ENCODE measurements at places on chromosomes 4 and X. TPM values are rescaled to one million over a fixed set of nuclear protein-coding genes. Genes with fewer than 3 reads are reported as not detected.
A peak's percentile ranks its signal among the peaks of the same experiment; 100 is the strongest.

USP27X gene
- 4.1 TPM for total RNA-seq

ARHGAP6 gene
- 5.0 TPM for total RNA-seq

CT55 gene
- total RNA-seq, result not detected

DCAF8L2 gene
- total RNA-seq, result not detected

DNA sequence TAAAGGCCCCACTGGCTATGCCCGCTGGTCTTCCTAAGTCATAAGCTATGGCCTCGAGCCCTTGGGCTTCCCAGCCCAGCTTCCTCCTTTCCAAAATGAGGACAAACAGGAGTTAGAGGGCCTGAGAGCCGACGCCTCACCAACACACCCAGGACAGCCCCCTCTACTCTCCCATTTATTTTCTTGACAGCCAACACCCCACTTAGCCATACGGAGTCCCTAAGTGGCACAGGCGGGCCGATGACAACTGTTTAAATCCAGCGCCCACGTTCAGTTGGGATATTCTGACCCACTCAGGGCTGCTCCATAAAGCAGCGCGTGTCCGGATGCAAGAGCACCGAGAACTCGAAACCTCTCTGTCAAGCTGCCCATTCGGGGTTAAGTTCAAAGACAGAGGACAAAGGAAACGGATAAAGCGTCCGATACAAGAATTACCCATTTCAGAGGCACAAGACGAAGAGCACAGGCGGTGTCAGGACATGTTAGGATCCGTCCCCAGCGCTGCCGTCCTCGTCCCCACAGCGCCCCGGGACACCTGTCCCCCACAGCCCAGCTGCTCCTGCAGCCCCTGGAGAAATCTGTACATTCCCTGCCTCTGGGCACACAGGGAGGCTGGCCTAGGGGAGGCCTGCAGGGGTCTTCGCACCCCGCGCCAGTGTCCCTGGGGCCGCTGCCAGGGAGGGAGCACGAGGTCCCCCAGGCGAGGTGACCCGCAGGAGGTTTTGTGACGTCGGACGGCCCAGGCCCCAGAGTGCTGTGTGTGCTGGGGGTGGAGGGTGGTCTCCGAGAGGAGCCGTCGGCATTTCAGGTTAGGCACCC lies 1.2 kb downstream of the PRKX start:
- H3K27me3 ChIP-seq, result no peaks in the 10 kb centered on the region
- no peaks in the 10 kb centered on the region for H3K36me3 ChIP-seq
- peaks cover 11% of the 10 kb centered on the region for H3K4me1 ChIP-seq
- peak; percentile 76 for DNase-seq

DNA sequence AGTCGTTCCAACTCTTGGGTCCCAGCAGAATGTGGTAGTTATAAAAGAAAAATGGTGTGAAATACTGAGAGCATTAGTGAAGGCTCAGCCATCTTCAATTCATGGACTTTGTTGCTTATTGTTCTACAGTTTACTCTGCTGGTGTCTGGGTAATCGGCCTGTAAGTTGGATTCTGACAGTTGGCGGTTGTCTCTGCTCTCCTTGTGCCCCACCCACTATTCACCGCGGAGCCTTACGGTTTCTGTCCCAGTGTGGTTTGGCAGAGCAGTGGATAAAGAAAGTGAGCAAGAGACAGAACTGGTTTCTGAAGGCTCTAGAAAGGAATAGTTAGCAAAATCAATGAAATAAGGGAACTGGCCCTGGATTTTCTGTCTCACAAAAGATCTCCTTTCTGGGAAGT lies 9.1 kb downstream of the LONRF3 start:
- peaks cover 16% of the 10 kb centered on the region for H3K27me3 ChIP-seq
- DNase-seq, result no peak
- no peak overlapping the region for H3K27ac ChIP-seq
- no peaks in the 10 kb centered on the region for H3K4me1 ChIP-seq
- H3K4me3 ChIP-seq, result no peak overlapping the region

INTS12 gene
- total RNA-seq, result 14.8 TPM

DNA sequence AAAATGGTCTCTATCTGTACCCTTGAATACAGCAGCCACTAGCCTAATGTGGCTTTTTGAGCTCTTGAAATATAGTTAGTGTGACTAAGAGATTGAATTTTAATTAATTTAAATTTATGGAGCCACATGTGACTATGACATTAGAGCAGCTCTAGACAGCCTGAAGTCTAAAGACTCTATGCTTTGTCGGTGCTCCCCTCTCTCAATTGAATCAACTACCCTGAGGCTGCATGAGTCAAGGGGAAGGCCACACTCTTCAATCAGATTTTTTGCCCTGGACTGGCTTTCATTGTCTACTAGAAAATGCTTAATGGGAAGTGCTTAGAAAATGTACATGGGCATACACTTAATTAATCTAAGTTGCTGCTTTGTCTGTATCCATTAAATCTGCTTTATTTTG lies 11.7 kb downstream of the TLR7 start:
- H3K4me1 ChIP-seq, result no peaks in the 10 kb centered on the region
- no peak for DNase-seq
- no peaks in the 10 kb centered on the region for H3K36me3 ChIP-seq
- no peak overlapping the region for H3K4me3 ChIP-seq

- peak; percentile 71 for DNase-seq
- H3K27me3 ChIP-seq, result peaks cover 26% of the 10 kb centered on the region
- H3K36me3 ChIP-seq, result no peaks in the 10 kb centered on the region
- H3K4me3 ChIP-seq, result no peak overlapping the region
- H3K27ac ChIP-seq, result no peak overlapping the region
These were observed 6.5 kb downstream of the PPP2R2C start for GRCh38 chr4:6465955-6466354.

SPIN2A gene
- total RNA-seq, result 0.59 TPM

GLRB gene
- 32.4 TPM for total RNA-seq

GRCh38 chr4:110034026-110034393 lies 121.3 kb downstream of the EGF start:
- peaks cover 5% of the 10 kb centered on the region for H3K27me3 ChIP-seq
- no peak overlapping the region for H3K4me3 ChIP-seq
- no peak overlapping the region for H3K27ac ChIP-seq
- H3K4me1 ChIP-seq, result no peaks in the 10 kb centered on the region

WNK3 gene
- 1.1 TPM for total RNA-seq

DNA sequence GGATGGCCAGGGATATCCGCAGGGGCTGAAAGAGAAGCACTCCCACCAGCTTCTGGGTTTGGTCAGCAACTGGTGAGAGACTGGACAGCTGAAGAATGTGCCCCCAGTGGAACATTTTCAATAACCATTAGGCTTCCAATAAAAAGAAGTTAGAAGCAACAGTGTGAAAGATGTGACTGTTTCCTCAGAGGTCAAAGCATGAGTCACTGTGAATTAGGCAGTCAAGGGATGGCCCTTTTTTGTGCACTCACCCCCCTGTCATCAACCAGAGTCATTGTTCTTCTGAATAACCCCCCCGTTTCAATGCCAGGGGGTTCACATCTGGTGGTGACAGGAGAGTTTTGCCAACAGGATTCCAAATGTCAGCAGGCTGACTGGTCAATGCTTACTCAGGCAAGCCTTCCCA lies 74.6 kb upstream of the SH3RF1 start:
- peak; percentile 86 for DNase-seq
- H3K4me3 ChIP-seq, result no peak overlapping the region
- peak overlapping the region; percentile 79 for H3K27ac ChIP-seq
- no peaks in the 10 kb centered on the region for H3K27me3 ChIP-seq
- H3K4me1 ChIP-seq, result peaks cover 35% of the 10 kb centered on the region
